ENCODE measurements at places on chromosomes 7 and 10. TPM values are rescaled to one million over a fixed set of nuclear protein-coding genes. Genes with fewer than 3 reads are reported as not detected.

The GRID2IP gene
- 0.29 TPM for total RNA-seq

The URGCP gene
- 34.4 TPM for total RNA-seq

The DNAH11 gene
- not detected for total RNA-seq

- no peak for DNase-seq
Observed at GRCh38 chr10:88347597-88348304, 235.4 kb downstream of the RNLS start.

DNA sequence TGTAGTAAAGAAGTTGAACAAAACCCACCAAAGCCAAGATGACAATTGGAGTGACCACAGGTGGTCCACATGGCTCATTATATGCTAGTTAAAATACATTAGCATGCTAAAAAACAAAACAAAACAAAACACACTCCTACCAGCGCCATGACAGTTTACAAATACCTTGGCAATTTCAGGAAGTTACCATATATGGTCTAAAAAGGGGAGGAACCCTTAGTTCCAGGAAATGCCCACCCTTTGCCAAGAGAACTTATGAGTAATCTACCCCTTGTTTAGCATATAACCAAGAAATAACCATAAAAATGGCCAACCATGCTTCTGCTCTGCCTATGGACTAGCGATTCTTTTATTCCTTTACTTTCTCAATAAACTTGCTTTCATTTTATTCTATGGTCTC is 979.1 kb upstream of the POT1 start:
- no peak for DNase-seq
